ENCODE measurements at places on chromosomes 3 and 15.

DNA sequence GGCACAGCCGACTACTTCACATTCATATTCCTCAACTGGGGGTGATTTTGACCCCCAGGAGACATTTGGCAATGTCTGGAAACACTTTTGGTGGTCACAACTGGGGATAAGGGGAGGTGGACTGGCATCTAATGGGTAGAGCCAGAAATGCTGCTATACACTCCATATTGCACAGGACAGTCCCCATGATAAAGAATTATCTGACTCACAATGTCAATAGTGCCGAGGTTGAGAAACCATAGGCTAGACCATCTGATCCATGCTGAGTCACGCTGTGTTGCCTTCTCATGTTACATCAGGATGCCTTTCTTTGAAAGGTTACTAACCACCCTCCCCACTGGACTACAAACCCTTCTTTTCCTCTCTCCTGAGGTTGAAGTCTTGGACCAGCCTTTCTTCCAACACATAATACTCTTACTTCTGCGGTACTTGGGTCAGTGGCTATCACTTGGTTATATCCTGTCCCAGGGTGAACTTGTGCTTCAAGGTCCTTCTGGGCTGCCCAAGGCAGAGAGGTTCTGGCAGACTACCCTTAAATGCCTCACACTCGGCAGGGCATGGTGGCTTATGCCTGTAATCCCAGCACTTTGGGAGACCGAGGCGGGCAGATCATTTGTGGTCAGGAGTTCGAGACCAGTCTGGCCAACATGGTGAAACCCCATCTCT is 68.8 kb downstream of the CTNNB1 start:
- DNase-seq = no peak

- DNase-seq = no peak
Measured at GRCh38 chr3:187888701-187889100, 143.4 kb upstream of the BCL6 start.

- DNase-seq = no peak
Measured at GRCh38 chr3:81876826-81877225, 115.4 kb upstream of the GBE1 start.

- DNase-seq = no peak
Measured at GRCh38 chr15:33517944-33518343, 207.2 kb downstream of the RYR3 start.

DNA sequence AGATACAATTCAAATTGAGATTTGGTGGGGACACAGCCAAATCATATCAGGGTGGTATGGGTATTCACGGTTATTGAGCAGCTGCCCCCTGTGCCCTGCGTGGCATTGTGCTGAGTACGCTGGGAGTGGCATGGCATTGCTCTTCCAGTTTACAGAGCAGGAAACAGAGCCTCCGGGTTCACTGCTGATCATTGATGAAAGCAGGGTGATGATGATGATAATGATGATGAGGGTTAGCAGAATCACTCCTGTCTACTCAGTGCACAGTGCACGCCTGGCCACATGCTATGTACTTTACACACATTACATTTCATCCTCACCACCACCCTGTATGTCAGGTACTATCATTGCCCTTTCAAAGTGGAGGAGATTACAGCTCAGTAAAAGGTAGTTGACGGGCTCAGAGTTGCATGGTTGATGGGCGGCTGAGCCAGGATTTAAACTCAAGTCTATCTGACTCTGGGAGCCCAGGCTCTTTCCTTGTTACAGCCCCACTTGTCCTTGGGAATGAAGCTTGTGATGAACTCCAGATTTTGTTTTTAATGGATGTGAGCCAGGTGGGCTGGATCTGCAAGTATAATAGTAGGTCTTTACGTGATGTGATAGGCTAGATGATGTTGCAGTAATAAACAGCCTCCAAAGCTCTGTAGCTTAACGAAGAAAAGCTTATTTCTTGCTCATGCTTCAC is 87.6 kb upstream of the MYZAP start:
- no peak for DNase-seq

- DNase-seq = no peak
Measured at GRCh38 chr15:87269566-87269965, 987.0 kb downstream of the NTRK3 start.

GRCh38 chr3:154510780-154511179 is 80.8 kb upstream of the GPR149 start:
- no peak for DNase-seq

DNA sequence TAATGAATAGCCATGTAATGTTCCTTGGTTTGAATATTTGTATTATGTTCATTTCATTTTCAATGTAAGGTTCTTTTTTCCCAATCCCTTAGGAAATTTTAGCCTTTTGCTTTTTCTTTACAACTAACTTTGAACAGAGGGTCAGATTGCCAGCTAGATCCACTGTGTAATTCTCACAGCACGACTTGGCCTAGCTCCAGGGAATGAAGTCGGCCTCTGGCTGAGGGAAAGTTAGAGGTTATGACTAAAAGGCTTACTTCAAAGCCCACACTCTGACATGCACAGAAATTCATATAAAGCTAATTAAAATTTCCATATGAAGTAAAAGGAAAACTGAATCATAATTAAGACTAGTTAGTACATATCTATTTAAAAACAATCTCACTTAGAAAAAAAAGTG is 38.7 kb downstream of the ROBO1 start:
- DNase-seq = no peak

GRCh38 chr3:16912400-16913263 is 27.9 kb downstream of the PLCL2 start:
- DNase-seq = no peak

GRCh38 chr15:80948651-80949292 is 40.8 kb downstream of the MESD start:
- DNase-seq = no peak

DNA sequence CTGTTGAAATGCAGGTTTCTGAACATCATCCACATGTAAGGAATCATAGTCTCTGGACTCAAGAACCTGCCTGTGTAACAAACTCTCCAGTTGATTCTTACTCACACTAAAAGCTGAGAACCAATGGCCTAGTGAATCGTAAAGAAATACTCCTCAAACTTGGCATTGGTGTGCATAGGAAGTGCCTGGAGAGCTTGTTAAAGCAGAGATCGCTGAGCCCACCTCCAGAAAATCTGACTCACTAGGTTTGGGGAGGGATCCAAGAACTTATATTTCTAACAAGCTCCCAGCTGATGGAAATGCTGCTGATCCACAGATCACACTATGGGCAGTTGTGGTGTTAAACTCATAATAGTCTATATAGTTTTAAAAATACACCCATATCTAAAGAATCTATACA is 55.8 kb upstream of the LMCD1 start:
- DNase-seq = no peak

DNA sequence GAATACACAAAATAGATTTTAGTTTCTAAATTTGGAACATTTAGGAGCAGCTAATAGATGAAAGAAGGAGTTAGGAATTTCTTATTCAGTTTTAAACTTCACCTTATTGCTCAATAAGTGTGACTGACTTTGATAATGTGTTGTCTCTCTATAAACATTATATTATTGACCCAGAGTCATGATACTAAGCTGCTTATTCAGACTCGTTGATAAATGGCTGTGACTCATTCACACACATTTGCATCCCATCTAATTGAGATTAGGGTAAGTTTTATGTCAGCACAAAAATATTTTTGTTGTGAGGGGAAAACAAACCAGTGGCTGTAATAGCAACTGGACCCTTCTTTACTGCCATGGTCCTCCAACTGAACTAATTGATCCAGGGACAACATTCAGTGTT is 137.6 kb downstream of the GOLIM4 start:
- no peak for DNase-seq

DNA sequence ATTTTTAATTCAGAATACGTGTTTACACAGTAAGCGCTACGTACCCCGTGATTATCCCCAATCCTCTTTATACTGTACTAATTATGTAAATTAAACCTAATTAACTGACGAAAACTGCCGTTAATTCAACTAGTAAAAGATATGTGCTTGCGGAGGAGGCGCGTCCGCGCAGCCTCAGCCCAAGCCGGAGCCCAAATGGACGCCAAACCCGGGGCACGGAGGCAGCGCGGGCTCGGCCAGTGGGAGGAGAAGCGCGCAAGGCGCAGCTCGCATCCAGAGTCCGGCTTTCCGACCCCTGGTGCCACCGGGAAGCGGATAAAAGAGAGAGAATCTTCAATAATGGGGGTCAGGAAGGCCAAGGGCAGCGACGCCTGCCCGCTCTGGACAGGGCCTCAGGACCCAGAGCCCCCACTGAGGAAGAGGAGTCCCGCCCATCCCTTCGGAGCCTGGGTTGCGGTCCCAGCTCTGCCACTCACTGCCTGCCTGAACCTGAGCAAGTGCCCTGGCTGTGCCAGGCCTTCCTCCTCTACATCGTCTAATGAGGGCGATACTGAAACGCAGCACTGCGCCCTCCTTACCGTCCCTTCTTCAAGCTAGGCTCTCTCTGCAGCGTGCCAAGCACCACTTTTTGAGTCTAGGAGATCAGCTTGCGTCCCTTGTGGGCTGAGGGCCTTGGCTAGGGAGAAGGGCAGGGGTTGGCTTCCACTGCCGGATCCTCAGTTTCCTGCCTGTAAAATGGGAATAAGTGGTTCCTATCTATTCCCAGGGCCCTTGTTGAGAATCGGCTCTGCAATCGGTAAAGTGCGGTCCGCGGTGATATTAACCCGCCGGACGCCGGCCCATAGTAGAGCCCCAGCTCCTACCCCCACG is 5.0 kb upstream of the SKOR1 start:
- no peak for DNase-seq

Data from NCI-H524 treated with DMSO at 0.1 percent for 48 hours (cell line).